Esophagus muscularis mucosa (tissue), 4 donors: ENCODE measurements at places on chromosomes 1 and 21. TPM values are rescaled to one million over a fixed set of nuclear protein-coding genes. Genes with fewer than 3 reads are reported as not detected.
A peak's percentile ranks its signal among the peaks of the same experiment; 100 is the strongest.

GRCh38 chr21:40516335-40516734 lies 330.6 kb downstream of the DSCAM start:
- no peak for DNase-seq

Gene ADCY10
- total RNA-seq, result 0.26 TPM

GRCh38 chr21:36166705-36167104 lies 10.1 kb downstream of the DOP1B start:
- DNase-seq, result no peak

DNA sequence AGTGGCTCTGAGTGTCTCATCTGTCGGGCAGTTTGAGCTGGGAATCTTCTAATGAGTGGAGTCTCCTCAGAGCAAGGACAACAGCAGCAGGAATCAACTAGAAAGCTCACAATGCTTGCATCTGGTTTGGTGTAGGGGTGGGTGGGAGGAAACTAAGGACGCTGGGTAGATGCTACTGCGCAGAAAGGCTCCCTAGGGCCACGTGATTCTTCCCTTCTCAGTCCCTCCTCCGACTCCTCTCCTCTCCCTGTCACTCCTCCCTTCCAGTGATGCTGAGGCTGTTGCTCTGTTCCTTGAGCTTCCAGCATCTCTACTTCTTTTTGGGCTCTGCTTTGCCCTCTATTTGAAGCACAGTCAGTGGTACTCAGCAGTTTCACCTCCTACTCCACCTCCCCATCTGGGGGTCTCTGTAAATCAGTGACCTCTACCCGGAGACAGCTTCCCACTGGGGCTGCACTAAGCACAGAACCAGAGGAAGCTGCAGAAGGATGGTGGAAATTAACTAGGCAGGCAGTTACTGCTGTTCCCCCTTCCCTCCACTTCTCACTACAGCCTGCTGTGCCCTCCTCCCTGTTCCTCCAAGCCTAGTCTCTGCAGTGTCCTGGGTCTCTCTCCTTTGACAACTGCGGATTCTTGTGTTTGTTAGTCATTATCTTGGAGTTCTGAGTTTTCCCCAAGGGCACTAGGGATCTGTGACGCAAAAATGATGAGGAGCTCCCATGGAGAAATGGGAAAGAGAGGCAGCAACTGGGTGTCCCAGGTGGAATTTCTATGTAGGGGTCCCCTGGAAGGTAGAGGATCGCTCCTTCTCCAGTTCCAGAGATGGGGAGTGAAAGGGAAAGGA lies 5.8 kb downstream of the LINGO4 start:
- no peak for DNase-seq

DNA sequence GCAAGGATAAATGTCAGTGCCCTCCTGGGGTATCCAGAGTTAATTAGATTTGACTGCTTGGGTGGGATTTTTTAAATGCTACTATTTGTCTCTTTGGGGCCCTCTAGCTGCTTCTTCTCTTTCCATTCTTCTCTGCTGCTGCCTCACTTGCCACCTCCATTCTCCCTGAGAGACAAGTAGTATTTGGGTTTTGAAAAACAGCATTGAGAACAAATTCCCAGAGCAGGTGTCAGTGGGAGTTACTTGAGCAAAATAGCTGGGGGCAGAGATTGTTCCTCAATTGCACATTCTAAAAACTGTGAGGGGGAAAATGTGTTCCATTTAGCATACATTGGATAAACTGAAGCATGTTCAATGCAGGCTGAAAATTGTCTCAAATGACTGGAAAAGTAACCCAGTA lies 286.5 kb downstream of the CACNA1E start:
- no peak for DNase-seq

DNA sequence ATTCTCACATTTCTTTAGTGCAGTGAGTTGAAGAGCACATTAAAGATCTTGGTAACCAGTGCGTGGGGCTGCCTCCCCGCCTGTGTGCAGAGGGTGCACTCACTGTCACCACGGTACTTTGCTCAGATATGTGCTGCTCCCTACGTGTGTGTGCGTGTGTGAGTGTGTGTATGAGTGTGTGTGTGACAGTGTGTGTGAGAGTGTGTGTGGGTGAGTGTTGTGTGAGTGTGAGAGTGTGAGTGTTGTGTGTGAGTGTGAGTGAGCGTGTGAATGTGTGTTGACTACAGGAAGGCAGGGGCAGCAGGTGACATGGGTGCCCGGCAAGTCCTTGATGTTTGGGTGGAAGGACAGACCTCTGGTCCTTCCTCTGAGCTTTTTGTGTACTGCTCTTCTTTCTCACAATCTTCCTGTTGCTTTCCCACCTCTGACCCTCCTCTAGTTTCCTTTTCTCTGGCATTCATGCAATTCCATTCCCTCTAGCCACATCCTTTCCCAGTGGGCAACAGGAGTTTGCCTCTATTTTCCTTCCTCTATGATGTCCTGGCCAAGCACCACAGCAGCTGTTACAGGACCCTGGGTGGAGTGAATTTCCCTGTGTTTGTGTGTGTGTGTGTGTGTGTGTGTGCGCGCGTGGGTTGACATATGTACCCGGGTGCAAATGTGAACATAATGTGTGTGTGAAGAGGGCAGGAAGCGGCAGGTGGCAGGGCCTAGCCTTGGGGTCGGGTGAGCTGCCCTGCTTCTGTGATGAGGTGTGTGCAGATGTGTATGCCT lies 19.8 kb downstream of the LHX4 start:
- no peak for DNase-seq

GRCh38 chr1:173429471-173430402 lies 47.4 kb upstream of the PRDX6 start:
- DNase-seq, result peak; percentile 95

- no peak for DNase-seq
Measured at GRCh38 chr21:44291078-44291935, 5.6 kb downstream of the AIRE start.

Gene HMGCS2
- total RNA-seq, result 0.83 TPM

Gene RHEX
- 8.4 TPM for total RNA-seq

- DNase-seq, result no peak
Measured at GRCh38 chr1:53308506-53308905, 19.4 kb downstream of the LRP8 start.

Gene CNST
- 74.7 TPM for total RNA-seq

Gene FCRL4
- not detected for total RNA-seq

GRCh38 chr1:8201331-8201861 lies 116.5 kb upstream of the SLC45A1 start:
- DNase-seq, result no peak

DNA sequence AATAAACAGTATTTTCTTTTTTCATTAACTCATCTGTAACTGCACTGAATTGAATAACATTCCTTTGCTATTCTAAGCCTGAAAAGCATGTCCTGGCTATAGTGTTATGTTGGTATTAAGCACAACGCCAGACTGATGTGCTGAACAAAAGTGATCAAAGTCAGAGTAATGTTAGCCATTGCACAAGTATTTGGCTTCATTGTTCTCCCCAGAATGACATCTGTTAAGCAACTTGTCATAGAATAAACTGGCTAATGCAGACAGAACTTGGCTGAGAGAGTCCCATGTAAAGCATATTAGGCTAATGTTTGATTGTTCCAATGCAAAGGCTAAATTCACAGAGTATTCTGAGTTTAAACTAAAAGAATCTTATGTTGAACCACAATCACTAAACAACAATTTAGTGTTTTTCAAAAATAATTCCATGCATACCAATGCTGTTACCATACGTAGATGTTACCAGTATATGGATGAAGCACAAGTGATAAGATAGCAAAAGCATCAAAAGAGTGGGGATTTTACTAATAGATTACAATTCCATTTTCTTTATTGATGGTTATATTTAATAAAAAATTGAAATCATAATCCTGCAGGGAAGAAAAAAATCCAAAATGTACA lies 235.3 kb upstream of the DMRTA2 start:
- no peak for DNase-seq

Gene PLCH2
- total RNA-seq, result 0.06 TPM

Gene DMBX1
- not detected for total RNA-seq

DNA sequence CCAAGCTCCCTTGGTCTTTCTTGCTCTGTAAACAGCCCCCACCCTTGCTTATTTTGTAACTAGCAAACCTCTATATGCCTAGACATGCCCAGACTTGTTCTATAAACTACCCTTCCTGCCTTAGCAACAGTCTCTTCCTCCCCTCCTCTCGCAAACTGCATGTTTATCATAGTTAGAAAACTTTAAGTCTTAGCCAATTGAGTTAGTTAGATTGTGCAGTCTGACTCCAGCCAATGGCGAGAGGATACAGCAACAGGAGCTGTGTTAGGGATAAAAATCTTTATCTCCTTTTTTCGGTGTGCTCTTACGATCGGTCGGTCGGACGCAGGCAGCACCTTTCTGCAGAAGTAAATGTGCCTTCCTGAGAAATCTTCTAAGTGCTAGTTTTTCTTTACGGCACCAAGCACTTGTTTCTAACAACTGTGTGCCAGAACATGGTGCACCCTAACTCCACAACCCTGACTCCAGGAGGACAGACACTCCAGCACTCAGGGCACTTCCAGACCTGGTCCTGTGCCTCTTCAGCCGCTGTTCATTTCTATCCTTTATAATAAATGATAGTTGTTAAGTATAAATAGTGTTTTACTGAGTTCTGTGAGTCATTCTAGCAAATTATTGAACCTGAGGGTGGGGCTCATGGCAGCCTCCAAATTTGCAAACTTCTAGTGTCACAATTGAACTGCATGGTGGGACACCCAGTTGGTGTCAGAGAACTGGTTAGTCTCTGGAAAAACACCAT lies 25.7 kb upstream of the GNG4 start:
- no peak for DNase-seq

Gene BRDT
- total RNA-seq, result not detected

DNA sequence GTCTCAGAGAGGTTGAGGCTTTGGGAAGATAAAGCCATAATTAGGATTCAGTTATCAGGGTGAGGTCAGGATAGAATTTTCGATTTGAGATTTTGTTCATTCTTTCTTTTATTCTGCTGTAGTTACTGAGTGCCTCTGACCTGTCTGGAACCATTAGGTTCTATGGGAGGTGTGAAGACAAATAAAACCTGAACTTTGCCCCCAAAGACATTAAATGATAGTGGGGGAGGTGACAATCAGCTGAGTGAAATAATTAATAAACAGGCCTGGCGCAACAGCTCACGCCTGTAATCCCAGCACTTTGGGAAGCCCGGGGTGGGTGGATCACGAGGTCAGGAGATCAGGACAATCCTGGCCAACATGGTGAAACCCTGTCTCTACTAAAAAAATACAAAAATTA lies 55.0 kb upstream of the SPATA6 start:
- DNase-seq, result no peak

- DNase-seq, result no peak
Measured at GRCh38 chr1:70666381-70667140, 255.5 kb downstream of the CTH start.

- no peak for DNase-seq
Measured at GRCh38 chr21:17900990-17901385, 81.8 kb upstream of the C21orf91 start.

DNA sequence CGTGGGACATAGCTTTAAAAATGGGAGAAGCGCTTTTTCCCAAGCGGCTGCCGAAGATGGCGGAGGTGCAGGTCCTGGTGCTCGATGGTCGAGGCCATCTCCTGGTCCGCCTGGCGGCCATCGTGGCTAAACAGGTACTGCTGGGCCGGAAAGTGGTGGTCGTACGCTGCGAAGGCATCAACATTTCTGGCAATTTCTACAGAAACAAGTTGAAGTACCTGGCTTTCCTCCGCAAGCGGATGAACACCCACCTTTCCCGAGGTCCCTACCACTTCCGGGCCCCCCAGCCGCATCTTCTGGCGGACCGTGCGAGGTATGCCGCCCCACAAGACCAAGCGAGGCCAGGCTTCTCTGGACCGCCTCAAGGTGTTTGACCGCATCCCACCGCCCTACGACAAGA lies 245.5 kb downstream of the MRPL39 start:
- no peak for DNase-seq

GRCh38 chr1:9294910-9295636 lies 2.4 kb downstream of the SPSB1 start:
- no peak for DNase-seq

Gene HORMAD1
- 0.33 TPM for total RNA-seq
